ENCODE measurements at places on chromosomes 2 and 18.

DNA sequence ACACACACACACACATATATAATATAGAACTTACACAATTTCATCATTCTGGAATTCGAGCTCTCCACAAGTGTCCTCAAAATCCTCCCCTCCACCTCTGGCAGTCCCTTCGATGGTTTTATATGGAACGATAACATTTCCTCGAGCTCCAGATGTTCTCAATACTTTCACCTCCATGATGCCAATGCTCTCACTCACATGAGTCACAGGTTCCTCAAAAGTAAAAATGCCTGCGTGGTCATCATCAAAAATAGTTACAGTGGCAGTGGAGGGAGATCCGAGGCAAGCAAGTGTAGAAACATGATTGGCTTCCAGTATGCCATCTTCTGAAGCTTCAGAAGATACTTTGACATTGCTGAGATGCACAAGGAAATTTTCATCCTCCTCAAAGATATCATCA is 23.5 kb downstream of the SLC8A1 start:
- DNase-seq: no peak

GRCh38 chr2:112765251-112765650 is 842 bp upstream of the CKAP2L start:
- DNase-seq: no peak

GRCh38 chr18:49362431-49362830 is 98.0 kb downstream of the DYM start:
- no peak for DNase-seq

DNA sequence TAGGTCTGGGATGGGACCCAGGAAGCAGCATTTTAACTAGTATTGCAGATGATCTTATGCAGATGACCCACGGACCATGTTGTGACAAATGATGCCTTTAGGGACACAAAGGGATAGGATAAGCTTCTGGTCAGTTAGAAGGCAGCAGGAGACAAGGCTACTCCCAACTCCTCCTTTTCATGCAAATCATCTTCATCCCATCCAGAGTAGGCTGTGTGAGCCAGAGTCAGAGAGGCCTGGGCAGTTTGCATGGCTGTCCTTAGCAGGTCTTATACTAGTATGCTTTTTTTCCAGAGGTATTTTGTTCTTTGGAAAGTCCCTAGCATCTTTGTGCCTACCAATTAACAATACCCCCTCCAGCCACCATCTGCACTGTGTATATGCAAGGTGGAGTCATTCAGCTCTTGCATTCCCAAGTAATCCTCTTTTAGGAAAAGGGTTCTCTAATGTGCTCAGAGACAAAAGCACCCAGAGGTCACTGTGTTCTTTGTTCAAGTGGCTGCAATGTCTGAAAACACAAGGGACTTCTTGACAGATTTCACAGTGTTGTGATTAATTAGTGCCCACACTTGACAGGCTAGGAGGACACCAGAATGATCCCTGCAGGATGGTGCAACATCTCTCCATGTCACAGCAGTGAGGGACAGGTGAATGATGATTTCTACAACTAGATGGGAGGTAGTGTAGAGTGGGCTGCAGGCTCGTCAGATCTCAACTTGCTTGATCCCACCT is 225.8 kb downstream of the NCKAP5 start:
- no peak for DNase-seq

Measured in stimulated activated CD4-positive, alpha-beta T cell treated with anti-CD3 and anti-CD28 coated beads, Interleukin-1b, Interleukin-23, amount 100 ng/mL, for 1 hour (primary cell).